ENCODE measurements at places on chromosomes 1 and 21. TPM values are rescaled to one million over a fixed set of nuclear protein-coding genes. Genes with fewer than 3 reads are reported as not detected.

DNA sequence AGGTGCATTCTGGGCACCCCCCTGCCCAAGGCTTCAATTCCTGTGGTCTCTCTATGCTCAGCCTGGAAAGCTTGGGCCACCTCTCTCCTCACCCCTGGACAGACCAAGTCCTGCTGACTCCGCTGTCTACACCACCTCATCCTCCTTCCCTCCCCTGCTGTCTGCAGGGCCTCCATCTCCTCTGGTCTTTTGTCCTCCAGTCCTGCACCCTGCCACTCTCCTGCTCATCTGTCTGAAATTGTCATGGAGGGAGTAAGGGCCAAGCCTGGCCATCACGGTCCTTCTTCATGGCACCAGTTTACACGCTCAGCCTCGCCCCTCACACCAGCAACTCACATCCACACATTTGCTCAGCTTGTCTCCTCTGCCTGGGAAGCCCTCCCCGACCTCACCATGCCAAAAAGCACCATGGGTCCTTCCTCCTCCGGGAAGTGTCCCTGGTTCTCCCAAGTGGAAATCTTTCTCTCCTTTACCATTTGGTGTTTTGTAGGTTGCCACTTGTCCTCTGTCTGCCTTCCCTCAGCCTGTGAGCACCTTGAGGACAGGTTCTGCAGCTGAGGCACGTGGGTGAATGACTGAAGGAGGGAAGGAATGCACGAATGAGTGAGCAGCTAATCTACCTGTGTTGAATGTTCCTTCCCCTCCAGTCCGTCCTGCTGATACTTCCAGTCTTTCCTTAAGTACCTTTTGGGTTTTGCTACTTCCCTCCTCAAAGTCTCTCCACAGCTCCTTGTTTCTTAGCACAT is 2.1 kb upstream of the SLC2A1 start:
- DNase-seq = no peak

DNA sequence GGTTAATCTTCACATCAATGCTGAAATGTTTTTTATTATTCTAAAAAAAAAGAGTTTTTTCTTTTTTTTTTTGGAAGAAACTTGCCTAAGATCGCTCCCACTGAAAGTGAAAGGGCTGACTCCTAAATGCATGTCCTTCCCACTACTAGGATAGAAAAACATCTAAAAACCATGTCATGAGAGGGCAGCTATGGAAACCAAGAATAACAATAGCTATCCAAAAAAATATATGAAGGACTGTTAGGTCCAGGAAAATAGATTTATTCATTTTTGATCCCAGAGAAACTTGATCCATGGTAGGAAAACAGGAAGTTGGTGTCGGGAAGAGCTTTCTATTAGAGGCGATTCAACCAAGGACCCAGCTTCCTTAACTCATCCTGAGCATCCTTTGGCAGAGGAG is 23.1 kb upstream of the ROR1 start:
- DNase-seq = no peak

- DNase-seq = no peak
Observed at GRCh38 chr1:161238039-161238473, at the start of gene NR1I3. Gene NR1I3, minus strand, starts transcription at chr1:161238203. Its CDS starts 1,638 bp downstream, at chr1:161236565.

DNA sequence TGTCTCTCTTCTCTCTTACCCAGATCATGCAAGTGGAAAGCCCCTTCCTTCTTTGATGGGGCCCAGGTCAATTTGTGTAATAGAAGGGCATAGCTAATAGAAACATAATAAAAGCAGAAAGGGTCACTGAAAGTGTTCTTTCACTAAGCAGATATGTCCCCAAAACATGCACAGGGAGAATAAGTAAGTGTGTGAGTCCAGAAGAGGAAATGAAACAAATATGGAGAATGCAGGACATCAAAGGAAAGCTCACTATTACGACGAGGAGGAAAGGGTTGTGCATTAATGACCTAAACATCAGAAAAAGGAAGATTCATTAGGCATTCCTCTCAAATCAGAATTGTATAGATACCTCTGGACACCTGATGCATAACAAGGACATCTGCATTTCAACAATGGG is 81.4 kb upstream of the SMYD2 start:
- DNase-seq = no peak

- no peak for DNase-seq
Observed at GRCh38 chr1:14881775-14882672, 271.5 kb upstream of the TMEM51 start.

- no peak for DNase-seq
Observed at GRCh38 chr1:204441558-204441957, 29.9 kb upstream of the PPP1R15B start.

DNA sequence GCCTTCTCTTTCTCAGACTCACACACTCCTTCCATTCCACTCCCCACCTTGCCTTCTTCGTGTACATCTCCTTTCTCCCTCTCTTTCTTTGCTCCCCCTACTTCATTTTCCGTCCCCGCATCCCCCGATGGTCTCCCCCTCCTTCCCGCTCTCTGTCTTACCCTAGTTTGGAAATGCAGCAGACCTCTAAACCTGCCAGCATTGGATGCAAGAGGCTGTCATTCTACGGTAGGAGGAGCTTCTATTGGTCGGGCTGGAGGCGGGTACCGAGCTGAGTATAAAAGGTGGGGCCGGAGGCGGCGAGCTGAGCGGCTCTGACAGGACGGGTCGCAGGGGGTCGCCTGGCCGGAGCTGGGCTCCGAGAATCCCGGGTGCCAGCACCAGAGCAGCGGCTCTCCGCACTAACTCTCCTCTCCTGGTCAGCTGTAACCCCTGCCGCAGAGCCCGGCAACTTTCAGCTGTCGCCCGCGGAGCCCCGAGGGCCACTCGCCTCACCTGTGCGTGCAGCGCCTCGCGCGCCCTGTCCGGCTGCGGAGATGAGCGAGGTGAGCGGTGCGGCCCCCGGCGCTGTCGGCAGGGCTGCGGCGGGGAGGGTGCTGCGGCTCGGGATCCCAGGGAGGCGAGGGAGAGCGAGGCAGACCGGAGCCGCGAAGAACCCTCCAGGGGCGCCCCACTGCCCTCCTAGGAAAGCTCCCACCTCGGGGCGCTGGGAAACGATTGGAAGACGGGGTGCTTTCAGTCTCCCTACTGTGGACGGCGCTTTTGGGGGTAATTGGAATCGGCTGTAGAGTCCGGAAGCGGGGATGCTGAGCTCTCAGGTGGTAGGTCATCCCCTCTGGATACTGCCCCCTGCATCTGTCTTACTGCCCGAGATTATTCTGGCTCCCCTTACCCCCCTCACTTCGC is at the start of gene PCP4L1:
Gene PCP4L1 (plus strand): TSS at position 307 of the 906 bp plus-strand sequence. CDS start 230 bp downstream, at position 537.
- DNase-seq = no peak

GRCh38 chr1:90133133-90133532 is 138.2 kb downstream of the ZNF326 start:
- DNase-seq = no peak

DNA sequence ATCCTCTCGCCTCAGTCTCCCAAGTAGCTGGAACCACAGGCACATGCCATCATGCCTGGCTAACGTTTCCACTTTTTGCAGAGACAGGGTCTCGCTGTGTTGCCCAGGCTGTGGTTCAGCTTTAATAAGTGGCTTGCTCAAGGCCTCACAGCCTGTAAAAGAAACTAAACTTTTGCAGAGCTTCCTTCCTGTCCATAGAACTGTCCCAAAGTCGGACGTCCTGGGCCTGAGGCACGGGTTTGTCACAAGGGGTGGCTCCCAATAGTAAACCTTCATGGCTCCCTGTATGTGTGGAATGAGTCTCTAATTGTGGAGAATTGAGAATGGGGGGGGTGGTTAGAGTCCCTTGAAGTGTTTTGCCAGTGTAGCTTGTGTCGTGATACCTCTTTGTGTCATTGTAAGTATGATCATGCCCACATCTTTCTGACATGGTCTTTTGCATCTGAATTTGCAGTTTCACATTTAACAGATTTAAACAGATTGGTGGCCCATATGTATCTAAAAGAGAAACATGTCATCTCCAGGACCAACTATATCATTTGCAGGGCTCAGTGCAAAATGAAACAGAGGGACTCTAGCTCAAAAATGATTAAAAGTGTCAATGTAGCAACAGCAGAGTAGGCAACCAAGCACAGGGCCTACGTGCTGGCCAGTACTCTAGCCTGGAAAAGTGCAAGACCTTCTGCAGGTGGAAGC is 332.1 kb downstream of the KIF26B start:
- no peak for DNase-seq

- no peak for DNase-seq
Observed at GRCh38 chr1:31510304-31510703, 66.0 kb upstream of the TINAGL1 start.

- DNase-seq = no peak
Observed at GRCh38 chr1:9557624-9558023, 18.4 kb downstream of the SLC25A33 start.

SEMA4A gene
- total RNA-seq = 3.8 TPM

OR10K2 gene
- total RNA-seq = not detected

LENEP gene
- not detected for total RNA-seq

KLHDC7A gene
- 1.8 TPM for total RNA-seq

All from kidney epithelial cell (primary cell).